ENCODE measurements at places on chromosomes 16 and 17. TPM values are rescaled to one million over a fixed set of nuclear protein-coding genes. Genes with fewer than 3 reads are reported as not detected.

DNA sequence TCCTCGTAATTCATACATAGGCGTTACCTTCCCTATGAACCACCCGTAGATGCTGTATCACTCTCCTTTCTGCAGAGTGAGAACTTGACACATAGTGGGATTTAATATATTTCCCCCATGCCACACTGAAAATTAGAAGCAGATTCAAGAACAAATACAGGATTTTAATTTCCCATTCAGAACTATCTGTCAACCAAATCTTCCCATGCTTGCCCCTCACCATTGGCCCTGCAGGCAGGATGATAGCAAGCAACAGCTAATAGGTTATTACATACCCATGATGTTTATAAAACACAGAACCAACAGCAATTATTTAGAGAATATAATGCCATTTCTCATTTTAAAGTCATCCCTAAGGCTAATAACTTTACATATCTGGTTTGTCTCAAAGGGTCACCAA lies 55.0 kb upstream of the GNAO1 start:
- no peak for DNase-seq

DNA sequence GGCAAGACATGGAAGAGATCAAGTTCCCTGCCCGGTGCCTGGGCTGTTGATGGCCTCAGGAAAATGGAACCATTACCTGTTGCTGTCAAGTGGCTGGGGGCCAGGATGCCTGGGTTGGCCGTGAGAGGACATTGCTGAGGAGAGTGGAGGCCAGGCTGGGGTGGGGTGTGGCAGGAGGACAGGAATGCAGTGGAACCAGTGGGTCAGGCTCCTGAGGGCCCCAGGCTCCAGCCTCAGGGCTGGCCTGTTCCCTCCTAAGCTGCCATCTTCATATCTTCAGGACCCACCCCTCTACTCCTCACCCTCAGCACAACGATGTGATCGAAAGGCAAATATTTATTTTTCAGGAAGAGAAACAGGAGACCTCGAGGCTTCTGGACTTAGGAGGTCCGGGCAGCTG lies 8.5 kb upstream of the YPEL3 start:
- DNase-seq: no peak

GRCh38 chr16:87434146-87434667 lies 42.1 kb downstream of the MAP1LC3B start:
- no peak for DNase-seq

DNA sequence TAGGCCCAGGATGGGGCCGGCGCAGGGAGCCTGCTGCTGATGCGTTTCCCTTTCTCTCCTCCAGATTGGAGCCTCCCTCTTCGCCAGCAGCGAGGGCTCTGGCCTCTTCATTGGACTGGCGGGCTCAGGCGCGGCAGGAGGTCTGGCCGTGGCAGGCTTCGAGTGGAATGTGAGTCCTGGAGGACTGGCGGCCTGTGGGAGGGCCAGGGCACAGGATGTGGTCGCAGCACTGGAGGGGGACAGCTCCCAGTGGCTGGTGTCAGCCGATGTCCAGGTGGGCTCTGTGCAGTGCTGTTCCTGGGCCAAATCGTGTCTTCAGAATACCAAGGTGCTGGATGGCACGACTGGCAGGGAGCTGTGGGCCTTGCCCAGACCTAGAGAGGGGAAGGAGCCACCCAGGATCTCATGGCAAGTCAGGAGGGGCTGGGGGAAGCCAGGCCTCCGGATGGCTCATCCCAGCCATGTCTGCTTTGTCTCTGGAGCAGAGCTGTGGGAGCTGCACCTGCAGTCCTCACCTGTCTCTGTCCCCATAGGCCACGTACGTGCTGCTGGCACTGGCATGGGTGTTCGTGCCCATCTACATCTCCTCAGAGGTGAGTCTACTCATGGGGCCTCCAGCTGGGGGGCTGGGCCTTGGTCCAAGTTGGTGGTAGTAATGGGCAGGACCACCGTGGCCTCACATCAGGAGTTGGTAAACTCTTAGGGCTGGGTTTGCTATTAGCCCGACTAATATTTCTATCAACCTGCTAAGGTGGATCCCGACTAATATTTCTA lies 7.3 kb downstream of the SLC5A10 start:
- no peak for DNase-seq

DNA sequence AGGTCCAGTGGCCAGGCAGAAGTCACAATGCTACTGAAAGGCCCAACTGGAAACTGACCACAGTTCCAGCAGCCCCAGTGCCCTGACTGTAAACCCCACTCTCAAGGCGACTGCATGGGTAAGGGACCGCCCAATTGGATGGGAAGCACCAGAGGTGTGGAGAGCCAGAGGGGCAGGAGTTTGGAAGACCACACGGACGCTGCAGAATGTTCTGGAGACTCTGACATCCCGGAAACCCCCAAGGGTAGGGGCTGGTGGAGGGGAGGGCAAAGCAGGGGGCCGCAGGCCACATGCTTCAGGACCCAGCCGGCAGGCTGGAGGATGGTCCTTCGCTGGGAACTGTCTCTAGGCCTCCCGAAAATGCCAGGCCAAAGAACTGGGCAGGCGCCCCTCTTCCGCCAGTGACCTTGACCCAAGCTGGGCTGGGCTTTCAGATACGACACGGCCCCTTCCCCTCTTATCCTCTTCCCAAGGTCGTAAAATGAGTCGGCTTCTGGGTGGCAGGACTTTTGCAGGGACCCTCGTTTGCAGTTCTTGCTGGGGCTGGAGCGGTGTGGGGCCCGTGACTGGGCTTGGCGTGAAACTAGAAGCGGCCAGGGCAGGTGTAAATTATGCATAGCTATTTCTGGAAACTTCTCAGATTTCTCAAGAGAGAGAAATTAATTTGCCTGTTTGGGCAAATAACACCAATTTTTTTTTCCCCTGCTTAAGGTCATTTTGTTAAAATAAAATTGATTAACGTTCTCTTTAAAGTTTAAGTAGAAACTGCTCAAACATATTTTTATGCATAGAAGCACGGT lies 110.2 kb downstream of the C16orf78 start:
- DNase-seq: no peak

DNA sequence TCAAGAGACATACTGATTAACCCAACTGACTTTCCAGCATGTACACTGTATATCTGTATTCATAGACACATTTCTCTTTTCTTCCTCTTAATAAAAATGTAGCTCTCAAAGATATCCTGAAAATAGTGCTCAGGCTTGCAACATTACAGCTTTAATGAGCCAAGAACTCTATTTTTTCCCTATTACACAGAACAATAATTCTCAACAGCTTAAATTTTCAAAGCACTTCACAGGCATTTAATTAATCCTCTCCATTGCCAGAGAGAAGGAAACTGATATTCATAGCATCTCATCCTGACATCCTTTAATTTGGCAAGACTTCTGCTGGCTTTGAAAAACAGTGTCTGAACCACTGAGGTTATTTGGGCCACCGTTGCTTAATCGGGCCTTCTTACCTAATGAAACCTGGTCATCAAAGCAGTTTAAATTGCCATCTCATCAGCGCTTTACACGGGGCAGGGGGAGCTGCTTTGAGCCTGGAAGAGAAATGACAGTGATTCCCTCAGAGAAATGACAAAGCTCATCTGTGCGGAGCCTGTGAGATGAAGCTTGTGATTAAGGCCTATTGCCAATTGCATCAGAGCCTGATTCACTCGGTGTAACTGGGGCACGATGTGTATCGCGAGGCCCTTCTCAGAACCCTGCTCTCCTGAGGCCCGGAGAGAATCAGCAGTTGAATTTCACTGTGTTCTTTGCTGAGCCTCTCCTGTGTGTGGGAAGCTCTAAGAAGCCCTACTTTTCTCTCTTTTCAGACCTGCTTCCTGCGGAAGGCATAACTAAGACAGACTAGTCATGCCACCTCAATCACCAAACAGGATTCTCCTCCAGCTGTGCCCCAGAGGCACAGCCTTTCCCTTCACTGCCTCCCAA lies 8.5 kb upstream of the SIAH1 start:
- DNase-seq: no peak

GRCh38 chr16:85231959-85232358 lies 119.7 kb upstream of the CIBAR2 start:
- no peak for DNase-seq

CDK3 gene
- 2.1 TPM for total RNA-seq

COTL1 gene
- 656 TPM for total RNA-seq

TBC1D3D gene
- not detected for total RNA-seq

TEX19 gene
- total RNA-seq: not detected

CKLF gene
- 58.6 TPM for total RNA-seq

CSF3 gene
- 0.34 TPM for total RNA-seq

IGFALS gene
- total RNA-seq: not detected
